ENCODE measurements at places on chromosomes 5 and 9.

DNA sequence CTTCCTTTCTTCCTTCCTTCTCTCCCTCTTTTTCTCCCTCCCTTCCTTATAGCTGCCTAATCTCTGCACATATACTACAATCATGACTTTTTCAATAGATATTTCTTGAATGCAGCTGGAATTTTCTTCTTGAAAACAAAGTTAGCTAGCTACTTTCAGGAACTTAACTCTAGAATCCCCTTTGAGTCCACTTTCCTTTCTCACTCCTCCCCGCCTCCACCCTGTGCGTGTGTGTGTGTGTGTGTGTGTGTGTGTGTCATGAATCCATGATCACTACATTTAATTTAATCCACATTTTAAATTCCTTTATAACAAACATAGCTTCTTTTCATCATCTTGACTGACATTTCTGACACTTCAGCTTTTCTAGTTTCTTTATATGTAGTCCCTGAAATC is 167.5 kb upstream of the KLF9 start:
- DNase-seq, result no peak

DNA sequence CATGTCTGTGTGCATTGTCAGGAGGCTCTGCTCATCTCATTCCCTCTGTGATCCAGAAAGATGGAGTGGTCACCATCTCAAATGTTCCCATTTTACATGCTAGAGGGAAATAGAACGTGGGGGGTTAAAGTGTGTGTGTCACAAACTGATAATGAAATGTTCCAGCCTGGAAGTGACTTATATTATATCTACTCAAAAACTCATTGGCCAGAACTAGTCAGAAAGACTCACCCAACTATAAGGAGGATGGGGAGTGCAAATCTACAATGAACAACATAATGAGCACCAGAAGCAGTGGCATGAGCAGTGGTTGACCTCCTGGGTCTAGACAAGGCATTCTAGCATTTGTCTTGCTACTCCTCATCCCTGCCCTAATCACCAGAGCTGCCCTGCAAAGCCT is 81.0 kb downstream of the HTR4 start:
- DNase-seq, result no peak

DNA sequence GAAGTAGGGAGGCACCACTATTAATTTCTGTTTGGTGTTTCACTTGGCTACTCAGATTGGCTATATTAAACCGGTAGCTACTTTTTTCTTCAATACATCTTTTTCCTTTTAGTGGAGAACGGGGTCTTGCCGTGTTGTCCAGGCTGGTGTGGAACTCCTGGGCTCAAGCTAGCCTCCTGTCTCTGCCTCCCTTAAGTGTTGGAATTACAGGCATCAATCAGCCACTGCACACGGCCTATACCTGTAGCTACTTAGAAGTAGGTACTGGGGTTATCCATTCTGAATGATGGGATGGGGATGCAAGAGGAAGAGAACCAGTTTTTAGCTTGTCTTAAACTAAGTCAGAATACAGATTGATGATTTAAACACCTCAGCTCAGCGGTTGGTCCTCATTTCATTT is 1.7 kb downstream of the UBE2D2 start:
- no peak for DNase-seq

GRCh38 chr9:137745541-137745991 is 126.8 kb downstream of the EHMT1 start:
- no peak for DNase-seq

GRCh38 chr5:153525536-153525935 is 35.1 kb downstream of the GRIA1 start:
- DNase-seq, result no peak

DNA sequence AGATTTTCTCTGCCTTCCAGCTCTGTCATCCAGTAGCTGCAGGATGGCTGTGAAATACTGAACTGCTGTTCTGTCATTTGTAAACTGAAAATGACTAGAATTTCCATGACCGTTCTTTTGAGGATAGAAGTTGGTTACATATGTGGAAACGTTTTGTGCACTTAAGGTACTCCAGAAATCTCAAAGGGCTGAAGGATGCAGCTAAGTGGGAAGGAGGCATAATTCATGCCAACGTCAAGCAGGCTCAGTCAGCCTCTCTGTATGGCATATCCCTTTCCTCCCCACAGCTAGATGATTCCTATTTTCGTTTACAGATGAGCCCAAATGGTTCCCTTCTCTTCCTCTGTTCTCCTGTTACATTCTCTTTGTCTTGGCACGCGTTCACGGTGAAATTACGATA is 257.6 kb downstream of the FBXL7 start:
- DNase-seq, result no peak

DNA sequence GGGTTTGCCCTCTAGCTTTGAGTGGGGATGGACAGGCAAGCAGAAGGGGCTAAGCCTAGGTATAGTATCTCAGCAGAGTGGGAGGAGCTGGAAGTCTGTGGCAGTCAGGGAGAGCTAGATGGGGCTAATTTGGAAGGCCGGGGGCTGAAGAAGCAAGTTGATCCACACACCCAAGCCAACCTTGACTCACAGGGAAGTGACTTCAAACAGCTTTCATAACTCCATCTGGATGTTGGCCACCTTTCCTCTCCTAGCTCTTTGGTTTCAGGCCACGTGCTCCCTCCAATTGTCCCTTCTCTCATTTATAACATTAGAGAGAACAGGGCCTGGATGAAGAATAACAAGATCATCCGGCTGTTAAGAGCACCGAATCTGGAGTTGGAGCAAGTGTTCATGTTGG is 36.8 kb downstream of the EGR1 start:
- no peak for DNase-seq

DNA sequence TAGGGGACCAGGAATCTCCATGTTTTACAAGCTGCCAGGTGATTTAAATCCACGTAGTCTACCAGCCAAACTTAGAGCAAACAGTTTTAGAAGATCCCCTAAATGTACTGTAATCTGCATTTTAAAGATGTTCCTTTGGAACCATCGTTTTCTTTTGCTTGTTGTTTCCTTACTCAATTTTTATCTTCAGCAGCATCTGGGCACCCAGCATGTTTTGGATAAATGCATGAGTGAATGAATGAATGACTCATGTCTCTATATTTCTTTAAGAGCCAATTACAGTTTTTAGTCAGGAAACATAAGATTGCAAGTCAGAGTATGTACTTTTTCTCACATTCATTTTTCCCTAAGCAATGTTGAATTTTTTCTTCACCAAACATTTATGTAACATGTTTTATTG is 123.0 kb downstream of the HACD4 start:
- no peak for DNase-seq

- no peak for DNase-seq
Measured at GRCh38 chr5:54090495-54091120, 219.8 kb downstream of the ARL15 start.

GRCh38 chr5:172283020-172283861 is at the start of gene UBTD2:
Gene UBTD2 (minus strand): TSS chr5:172283764. CDS start chr5:172283665, 99 bp downstream.
- peak; percentile 89 for DNase-seq

DNA sequence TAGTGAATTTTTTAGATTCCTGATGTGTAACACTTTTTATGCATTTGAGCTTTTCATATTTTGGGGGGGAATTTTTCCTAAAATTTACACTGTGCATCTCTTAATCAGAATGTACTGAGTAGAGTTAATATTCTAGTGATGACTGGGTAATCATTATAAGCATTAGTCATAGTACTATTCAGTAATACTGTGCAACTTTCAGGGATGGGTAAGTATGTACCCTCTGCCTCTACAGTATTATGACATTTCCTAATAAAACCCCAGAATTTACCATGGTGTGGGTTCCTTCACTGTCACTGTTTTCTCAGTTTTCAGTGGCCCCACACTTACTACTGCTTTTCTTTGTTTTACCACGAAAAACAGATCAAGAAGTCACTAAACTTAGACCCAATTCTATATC is 2.8 kb upstream of the CMYA5 start:
- DNase-seq, result no peak

GRCh38 chr5:151745071-151745705 is 13.2 kb downstream of the ATOX1 start:
- DNase-seq, result no peak

DNA sequence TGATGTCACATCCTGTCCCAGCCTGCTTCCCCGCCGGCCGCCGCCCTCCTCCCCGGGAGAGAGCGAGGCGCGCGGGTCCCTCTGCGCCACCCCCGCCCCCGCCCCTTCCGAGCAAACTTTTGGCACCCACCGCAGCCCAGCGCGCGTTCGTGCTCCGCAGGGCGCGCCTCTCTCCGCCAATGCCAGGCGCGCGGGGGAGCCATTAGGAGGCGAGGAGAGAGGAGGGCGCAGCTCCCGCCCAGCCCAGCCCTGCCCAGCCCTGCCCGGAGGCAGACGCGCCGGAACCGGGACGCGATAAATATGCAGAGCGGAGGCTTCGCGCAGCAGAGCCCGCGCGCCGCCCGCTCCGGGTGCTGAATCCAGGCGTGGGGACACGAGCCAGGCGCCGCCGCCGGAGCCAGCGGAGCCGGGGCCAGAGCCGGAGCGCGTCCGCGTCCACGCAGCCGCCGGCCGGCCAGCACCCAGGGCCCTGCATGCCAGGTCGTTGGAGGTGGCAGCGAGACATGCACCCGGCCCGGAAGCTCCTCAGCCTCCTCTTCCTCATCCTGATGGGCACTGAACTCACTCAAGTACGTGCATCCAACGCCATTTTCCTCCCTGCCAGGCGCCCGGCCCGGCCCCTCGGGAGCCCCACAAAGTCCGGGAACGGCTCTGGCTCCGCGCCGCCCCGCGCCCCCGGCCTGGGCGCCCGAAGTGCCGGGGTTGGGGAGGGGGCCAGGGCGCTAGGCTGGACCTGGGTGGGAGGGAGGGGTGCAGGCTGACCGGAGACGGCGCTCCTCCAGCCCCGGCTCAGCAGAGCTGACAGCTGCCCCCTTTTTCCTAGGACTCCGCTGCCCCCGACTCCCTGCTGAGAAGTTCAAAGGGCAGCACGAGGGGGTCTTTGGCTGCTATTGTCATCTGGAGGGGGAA is 12.0 kb upstream of the OLFM1 start:
- DNase-seq, result peak; percentile 54

GRCh38 chr5:41196197-41196596 is 17.1 kb downstream of the C6 start:
- DNase-seq, result no peak

DNA sequence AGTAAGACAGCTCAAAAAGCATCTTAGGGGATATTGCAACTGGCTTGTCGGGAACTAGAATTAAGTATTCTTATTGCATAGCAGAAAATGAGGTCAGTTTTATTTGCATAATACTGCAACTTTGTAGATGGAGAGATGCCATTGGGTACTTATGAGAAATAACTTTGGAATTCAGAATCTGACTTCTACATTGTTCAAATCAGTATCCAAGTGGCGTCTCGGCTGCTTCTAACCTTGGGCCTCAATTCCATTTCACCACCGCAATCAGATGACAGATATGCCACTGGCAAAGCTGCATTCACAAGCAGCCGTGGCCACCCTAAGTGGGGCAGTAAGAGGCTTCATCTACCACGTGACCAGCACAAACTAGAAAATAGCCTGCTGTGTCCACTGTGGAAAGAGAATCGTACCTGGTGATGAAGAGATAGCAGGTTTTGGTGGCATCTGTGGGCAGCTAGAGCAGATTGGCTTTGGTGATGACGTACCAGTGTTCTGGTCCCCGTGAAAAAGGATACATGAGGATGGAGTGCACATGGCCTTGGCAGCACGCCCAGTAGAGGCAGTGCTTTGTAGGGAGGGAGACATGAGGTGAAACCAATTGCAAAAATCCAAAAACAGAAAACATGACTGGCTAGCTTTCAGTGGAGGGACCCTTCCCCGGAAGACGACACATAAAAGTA is 116.6 kb downstream of the KLHL3 start:
- DNase-seq, result peak; percentile 26

DNA sequence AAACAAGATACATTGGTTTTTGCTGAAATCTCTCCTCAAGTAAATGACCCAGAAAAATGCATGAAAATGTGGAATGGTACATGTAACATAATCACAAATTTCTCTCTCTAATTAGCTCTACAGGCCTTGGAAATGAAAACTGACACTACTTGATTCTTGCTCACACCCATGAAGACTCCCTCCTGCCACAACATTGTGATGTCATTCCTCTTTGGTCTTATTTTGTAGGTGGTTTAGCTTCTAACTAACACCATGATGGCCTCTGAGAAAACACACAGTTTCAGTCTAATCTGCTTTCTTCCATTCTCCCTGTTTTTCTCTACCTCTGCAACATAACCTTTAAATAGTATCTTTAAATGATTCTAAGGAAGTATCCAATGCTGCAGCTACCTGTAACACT is 78.6 kb upstream of the FAM174A start:
- DNase-seq, result no peak

GRCh38 chr9:114078021-114078780 is at the start of gene AMBP:
Gene AMBP (minus strand): TSS chr9:114078300. CDS start chr9:114078209, 91 bp downstream.
- DNase-seq, result no peak

DNA sequence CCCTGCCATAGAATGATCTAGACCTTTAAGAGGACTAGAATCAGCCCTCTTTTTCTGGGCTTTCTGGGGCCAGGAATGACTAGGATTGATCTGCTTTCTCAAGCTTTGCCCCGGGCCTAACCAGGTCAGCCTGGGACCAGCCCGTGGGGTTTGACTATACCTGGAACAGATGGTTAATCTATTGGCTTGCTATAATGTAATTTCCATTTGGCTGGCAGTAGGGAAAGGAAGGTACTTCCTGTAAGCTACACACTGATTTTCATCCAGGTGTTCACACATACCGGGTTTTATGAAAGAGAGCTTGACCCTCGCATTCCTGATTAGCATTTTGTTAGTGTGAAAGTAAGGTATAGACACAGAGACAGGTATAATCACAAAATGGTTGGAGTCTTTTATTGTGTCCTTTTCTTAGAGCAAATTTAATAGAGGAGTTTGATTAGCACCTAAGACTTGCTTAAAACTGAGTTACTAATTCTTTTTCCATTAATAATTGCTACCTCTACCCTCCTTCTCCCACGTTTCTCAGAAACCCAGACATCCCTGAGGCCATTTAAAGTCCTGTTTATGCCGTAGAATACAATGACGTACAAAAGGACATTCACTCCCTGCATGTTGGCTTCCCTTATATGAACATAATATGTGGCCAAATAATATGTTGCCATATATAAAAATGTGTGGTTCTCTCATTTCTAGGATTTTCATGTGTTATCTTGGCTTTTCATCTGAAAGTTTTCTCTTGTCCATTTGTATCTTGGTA is 17.3 kb downstream of the LNPEP start:
- peak; percentile 38 for DNase-seq

DNA sequence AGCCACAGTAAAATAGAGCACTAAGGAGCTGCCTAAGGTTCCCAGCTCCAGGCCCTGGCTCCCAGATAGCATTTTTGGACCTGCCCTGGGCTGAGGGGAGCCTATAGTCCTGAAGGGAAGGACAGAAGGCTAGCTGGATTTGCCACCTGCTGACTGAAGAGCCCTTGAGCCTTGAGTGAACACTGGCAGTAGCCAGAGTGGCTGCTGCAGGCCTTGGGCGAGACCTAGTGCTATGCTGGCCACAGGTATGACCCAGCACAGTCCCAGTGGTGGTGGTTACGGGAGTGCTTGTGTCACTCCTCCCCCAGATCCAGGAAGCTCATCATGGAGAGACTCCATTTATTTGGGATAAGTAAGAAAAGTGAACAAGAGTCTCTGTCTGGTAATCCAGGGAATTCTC is 10.3 kb upstream of the STX17 start:
- DNase-seq, result no peak
